Vagina (tissue), 2 donors: ENCODE measurements at places on chromosomes 1 and 21.

DNA sequence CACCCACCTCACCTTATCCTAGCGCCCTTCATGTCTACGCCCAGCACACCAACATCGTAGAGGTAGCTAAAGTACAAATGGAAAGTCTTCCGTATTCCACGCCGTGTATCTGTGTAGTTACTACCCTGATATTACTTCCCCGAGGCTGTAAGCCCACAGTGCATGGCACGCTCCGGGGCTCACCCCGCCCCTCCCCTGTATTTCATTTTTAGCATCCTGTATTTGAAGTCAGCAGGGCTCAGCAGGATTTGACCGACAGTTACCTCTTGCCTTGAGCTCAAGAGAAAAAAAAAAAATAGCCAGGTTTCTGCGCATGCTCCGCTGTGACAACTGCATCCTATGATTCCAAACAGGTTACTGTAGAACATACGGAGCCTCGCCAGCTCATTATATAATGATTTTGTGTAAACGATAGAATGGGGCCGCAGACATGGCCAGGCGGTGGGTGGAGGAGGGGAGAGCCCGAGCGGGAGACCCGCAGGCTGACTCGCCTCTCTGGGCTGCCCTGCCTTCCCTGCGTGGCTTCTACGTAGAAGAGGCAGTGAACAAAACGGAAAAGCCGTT, 1.3 kb downstream of the ABCG1 start:
- no peak for DNase-seq

GRCh38 chr1:177305040-177306018, 134.6 kb downstream of the BRINP2 start:
- no peak for DNase-seq

DNA sequence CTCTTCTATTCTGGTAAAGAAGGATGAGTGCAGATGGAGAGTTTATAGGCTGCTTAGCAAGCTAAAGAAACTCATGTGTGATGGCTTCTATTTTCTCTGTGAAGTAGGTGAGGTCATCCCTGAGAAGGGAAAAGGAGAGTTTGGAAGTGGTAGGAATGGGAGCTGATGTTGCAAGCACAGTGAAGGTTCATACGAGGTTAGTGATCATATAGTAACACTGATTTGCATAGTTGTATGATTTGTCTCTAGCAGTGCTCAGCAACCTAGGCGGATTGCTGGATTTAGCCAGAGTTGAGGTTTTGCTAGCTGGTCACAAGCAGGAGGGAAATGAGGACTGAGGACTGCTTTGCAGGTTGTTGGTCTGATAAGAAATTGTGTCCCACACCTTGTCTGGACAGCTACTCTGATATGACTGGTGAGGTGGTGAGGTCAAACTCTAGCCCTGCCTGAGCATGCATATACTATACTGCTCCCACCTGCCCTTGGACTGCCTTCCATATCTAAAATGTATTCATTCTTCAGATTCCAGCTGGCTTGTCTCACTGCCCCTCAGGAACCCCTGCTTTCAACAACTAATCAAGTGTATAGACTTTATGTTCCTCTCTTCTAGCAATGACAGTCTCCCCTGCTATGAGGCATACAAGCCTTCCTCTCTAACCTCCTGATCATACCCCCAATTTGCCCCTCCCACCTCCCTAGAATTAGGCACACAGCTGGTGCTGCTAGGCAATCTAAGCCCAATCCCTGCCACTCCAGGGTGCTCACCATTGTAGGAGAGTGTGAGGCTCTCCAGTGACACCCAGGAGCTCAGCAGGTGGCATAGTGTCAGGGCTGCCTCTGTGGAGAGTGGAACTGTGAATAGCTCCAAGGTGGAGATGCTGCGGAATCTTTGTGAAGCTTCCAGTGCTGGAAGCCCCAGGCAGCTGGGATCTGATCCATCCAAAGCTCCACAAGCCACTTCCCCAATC, 18.5 kb downstream of the LRRC41 start:
- no peak for DNase-seq

DNA sequence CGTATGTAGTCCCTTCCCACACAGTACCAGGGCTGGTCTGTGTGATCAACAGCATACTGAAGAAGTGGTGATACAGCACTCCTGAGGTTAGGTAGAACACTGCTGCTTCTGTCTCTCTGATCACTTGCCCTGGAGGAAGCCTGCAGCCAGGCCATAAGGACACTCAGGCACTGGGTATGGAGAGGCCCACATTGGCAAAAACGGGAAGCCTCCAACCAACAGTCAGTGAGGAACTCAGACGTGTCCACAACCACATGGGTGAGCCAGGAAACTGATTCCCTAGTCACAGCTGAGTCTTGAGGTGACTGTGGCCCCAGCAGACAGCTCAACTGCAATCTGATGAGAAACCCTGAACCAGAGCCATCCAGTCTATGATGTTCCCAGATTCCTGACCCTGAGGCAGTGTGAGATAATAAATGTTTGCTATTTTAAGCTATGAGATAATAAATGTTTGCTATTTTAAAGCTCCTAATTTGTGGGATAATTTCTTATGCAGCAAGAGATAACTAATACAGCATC, 62.5 kb downstream of the COQ8A start:
- DNase-seq: no peak

GRCh38 chr1:234188454-234188792, 184.8 kb upstream of the COA6 start:
- no peak for DNase-seq

- DNase-seq: no peak
These were observed 597.9 kb upstream of the ADAMTS5 start for GRCh38 chr21:27564684-27565301.

DNA sequence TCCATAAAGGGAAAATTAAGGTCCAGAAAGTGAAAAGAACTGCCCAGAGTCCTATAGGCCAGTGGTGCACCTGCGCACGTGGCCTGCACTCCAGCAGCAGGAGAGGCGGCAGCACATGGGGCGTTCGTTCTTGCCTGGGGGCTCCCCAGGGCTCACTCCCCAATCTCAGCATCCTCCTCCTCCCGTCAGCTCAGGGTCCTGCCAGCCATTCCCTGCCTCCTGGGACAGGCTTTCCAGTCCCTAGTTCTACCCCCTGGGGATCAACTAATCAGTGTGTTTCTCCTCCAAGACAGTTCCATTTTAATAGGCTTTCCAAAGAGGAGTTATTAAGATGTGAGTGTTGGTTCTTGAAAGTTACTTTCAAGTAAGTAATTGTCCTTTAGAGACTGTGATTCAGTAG, 1.2 kb upstream of the A3GALT2 start:
- DNase-seq: no peak

- DNase-seq: no peak
These were observed 130.2 kb upstream of the PTGFR start for GRCh38 chr1:78360584-78360983.

GRCh38 chr1:14980621-14981218, 172.8 kb upstream of the TMEM51 start:
- no peak for DNase-seq

- no peak for DNase-seq
These were observed 333.6 kb upstream of the CAMK1G start for GRCh38 chr1:209249785-209250440.

GRCh38 chr21:28193189-28193588, 799.5 kb downstream of the LTN1 start:
- no peak for DNase-seq

DNA sequence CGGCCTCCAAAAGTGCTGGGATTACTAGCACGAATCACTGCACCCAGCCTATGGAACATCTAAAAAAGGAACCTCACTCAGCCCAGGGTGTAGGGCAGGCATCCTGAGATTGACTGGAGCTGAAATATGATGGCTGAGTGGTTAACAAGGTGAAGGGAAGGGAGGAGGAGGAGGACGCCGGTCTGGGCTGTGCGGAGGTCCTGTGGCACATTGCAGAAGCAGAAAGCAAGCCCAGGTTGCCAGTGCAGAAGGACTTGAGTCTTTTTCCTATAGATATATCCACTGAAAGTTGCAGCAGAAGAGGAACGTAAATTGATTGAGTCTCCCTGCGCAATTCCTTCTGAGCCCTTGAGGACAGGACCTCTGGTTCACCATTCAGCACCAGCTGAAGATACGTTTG, 1.5 kb upstream of the KIF17 start:
- DNase-seq: no peak

DNA sequence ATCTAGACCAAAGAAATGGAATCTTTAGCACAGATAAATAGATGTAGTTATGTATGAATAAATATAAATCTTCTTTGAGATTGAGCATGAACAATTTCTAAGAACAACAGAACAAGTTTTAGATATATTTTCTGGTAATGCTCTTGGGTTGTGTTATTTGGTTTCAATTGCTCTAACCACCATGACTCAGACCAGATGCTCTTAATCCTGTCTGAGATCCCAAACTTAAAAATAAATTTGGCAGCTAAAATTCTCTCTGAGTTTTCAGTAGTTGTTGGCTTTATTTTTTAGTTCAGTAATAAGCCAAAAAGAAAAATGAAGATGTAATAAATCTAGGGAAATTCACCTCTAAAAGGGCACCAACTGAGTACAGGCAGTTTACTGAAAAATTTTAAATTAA, 1693.4 kb downstream of the NCAM2 start:
- no peak for DNase-seq

GRCh38 chr1:12075195-12076114, 12.4 kb downstream of the TNFRSF8 start:
- no peak for DNase-seq

DNA sequence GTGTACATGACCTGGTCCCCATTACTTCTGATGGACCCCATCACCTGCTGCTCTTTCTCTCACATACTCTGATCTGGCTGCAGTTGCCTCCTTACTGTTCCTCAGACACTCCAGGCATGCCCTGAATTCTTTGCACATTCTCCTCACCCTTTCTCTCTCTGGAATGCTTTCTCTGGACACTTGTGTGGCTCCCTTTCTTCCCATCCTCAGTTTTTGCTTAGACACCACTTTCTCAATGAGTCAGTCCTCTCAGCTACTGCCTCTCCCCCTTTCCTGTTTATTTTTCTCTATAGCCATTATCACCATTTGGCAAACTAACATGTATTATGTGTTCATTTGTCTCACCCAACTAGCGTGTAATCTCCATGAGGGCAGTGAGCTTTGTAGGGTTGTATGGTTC, 28.1 kb downstream of the PLXNA2 start:
- DNase-seq: no peak

DNA sequence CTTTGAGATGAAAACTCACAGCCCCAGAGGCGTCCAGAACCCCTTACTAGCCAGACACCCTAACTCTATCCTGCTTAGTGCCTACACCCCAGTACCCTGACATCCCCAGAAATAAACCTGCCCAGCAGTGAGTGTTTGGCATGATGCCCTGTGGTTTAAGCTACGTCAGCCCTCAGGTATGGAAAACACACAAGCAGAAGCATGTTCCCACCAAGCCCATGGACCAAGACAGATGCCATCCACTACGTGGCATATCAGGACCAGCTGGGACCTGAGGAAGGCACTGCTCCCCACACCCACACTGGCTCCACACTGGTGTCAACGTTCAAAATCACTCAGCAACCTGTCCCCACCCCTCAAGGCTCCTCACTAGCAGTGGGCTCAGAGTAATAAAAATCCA, 116.4 kb downstream of the SYT2 start:
- no peak for DNase-seq

DNA sequence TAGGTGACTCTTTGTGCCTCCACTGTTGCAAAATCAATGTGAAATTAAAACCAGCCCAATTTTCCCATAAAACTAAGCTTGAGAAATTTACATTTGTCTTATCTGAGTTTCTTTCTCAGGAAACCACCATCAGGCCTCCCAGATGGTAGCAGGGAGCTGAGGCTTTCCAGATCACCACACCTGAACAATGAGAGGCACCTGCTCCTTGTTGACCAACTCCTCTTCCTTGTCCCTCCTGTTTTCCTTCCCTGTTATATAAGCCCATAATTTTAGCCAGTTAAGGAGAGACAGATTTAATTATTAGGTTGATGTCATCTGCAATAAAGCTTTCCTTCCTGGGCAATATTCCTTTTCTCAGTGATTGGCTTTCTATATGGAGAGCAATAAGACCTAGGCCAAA, 32.0 kb upstream of the C1orf185 start:
- no peak for DNase-seq

DNA sequence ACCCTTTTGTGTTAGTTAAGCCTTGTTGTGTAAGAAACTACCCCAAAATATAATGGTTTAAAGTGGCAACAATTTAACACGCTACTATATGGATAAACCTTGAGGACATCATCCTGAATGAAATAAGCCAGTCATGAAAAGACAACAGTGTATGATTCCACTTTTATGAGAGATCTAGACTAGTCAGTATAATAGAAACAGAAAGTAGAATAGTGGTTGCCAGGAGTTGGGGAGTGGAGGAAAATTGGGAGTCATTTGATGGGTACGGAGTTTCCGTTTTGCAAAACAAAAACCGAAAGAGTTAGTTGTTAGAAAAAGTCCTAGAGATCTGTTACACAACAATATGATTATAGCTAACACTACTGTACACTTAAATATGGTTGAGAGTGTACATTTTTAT, 16.0 kb upstream of the CHIA start:
- DNase-seq: no peak

- DNase-seq: no peak
These were observed 19.8 kb upstream of the LBR start for GRCh38 chr1:225447650-225448089.

DNA sequence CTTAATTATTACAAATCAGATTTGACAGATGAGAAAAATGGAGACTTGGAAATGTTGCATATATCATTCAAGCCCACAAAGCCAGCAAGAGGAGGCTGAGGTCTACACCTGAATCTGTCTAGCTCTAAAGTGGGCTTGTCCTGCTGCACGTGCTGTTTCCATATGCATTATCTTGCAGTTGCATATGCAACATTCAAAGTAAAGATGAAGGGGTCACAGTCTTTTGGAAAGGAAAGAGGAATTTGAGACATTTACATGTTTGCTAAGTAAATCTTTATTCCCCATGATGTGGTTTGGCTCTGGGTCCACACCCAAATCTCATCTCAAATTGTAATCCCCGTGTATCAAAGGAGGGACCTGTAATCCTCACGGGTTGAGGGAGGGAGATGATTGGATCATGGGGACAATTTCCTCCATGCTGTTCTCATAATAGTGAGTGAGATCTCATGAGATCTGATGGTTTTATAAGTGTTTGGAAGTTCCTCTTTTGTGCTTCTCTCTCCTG, 98.3 kb downstream of the BACH1 start:
- no peak for DNase-seq

DNA sequence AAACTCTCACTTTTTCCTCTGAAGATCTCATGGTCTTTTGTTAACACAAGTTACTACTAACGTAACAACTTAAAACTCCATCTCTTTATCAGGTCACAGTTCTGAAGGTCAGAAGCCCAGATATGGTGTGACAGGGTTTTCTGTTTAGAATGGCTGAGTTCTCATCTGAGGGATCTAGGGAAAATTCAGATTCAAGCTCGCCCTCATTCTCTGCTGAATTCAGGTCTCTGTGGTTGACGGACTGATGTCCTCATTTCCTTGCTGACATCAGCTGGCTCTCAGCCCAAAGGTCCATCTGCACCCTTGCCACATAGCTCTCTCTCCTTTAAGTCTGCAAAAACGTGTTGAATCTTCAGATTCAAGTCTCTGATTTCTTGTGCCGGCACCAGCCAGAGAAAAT, 6.1 kb upstream of the NTPCR start:
- DNase-seq: no peak

GRCh38 chr1:200938955-200939354, 44.3 kb downstream of the INAVA start:
- DNase-seq: no peak

- DNase-seq: no peak
These were observed 13.8 kb downstream of the ADORA3 start for GRCh38 chr1:111489604-111490003.
